Activated naive CD4-positive, alpha-beta T cell treated with anti-CD3 and anti-CD28 coated beads, Interleukin-2, amount 50 U/mL, for 16 hours (primary cell): ENCODE measurements at places on chromosomes 4 and X.

DNA sequence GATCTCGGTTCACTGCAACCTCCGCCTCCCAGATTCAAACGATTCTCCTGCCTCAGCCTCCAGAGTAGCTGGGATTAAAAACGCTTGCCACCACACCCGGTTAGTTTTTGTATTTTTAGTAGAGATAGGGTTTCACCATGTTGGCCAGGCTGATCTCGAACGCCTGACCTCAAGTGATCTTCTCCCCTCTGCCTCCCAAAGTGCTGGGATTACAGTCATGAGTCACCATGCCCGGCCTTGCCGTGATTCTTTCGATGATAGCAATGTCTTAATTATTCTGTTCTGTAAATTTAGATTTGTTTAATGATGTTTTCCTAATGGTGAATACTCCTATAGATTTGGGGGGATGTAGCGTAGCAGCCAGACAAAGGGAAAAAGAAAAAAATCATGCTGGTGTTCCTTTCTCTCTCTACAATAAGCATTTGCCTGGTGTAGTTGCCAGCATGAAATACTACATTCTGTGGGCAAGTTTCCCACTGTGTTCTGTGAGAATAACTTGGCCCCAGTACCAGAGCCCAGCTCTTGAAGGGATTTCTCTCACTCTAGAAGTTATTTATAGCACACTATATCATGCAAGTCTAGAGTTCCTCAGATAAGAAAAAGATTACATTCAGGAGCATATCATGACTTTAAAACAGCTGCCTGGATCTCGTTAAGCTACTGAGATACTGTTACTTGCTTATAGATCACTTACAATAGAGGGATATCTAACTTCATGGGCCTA lies 15.4 kb downstream of the NIPAL1 start:
- DNase-seq: no peak

- DNase-seq: no peak
Measured at GRCh38 chr4:184228056-184228705, 10.5 kb upstream of the ENPP6 start.

- no peak for DNase-seq
Measured at GRCh38 chr4:36133658-36134057, 110.7 kb downstream of the ARAP2 start.

- DNase-seq: no peak
Measured at GRCh38 chr4:186400676-186401075, 134.7 kb downstream of the F11 start.

DNA sequence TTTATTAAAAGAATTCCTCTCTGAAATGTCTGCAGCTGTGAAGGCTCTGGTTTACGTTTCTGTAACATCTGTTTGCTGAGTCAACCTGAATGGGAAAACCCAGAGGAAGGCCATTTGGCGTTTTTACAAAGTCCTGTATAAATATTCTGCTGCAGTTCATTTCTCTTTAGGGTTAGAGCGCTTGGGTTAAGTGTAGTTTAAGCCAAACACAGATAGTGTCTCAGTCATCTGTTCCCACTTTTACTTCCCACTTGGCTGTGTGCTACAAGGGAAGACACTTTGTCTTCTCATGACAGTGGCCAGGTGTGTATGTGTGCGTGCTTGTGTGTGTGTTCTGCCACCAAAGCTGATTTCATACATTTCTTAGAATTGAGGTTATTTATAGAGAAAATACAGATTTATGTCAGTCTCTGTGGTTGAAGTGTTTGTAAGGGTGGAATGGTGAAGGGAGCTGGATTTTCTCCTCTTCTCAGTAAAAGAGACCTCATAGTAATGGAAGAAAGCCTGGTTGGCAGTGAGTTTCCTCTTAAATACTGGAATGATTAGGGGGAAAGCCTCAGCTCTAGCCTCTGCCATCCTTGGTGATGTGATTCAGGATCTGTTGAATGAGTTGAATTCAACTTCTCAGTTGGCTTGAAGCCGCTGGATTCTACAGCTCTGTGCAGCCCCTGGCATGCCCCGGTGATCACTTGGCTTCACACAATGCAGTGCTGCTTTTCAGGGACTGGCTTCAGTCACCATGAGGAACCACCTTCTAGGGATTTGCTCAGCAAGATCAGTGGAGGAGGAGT lies 50.6 kb downstream of the JADE1 start:
- no peak for DNase-seq

DNA sequence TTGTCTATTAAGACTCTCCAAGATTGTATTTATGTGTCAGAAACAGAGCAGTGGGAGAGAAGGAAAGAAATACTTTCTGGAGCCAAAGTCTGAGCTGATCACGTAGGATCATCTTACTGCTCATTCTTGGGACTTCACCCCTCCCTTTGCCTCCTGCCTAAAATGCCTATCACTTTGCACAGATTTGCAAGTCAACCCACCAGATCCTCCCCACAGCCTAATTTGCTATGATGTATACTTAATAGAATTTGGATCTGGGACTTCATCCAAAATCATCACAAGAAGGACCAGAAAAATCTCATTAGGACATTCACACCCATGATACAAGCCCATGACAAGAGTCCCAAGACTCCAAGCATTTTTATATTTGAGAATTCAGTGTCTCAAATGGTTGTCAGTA lies 290.2 kb downstream of the FBXW7 start:
- DNase-seq: no peak

DNA sequence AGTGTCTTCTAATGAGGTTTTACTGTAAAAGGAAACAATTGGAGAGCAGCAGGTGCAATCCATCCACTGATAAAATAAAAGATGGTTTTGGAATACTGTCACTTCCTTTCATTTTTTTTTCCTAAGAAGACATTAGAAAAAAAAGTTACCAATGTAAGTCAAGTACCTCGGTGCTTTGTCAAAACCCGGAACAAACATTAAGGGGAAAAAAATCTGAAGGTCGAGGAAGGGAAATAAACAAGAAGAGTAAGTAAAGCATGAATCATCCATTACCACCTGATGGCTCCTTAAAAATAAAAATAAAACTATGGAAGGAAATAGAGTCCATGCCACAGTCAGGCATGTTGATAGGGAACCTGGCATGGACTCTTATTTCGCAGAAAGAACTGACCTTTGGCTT lies 15.3 kb upstream of the XPNPEP2 start:
- DNase-seq: no peak

DNA sequence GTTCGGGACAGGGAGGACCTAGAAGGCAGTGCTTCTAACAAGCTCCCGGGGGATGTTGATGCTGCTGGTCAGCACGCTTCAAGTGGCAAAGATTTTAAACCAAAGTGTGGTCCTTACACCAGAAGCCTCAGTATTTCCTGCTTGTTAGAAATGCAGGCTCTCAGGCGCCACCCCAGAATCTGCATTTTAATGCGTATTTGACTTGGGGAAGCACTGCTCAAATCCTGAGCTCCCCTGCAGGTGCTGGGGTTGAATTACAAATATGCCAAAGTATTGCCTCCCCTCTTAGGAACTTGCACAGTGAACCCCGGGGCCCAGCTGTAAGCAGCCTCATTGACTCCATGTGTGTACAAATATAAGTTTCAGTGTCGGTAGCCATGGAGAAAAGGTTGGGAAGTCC lies 70.8 kb upstream of the RAI2 start:
- DNase-seq: no peak

DNA sequence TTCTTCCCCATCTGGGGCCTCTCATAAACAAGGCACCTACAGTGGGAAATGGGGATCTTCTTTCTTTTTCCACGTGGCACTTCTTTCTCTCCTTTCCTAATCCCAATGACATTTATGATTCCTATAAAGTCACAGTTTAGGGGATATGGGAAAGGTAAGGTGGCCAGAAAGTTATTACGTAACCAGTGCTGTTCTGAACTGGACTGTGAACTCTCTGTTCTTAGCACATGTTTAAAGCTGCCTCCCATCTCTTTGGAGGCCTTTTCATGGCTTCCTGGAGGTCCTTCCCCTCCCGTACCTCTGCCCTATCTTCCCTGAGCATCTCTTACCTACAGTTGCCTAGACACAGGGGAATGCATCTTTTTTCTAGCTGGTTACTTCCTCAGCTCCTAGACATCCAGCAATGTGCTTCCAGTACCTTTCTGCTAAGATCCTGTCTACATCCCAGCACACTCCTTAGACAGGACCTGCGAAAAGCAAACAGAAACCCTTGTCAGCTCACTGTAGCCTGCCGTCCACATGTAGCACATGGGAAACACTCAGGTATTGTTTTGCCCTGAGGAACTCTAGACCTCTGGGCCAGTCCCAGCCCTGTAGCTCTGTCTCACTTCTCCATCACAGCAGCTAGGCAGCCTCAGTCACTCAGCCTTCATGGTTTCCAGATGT lies 195.4 kb downstream of the NWD2 start:
- no peak for DNase-seq

GRCh38 chr4:187908079-187908561 lies 87.5 kb upstream of the ZFP42 start:
- DNase-seq: no peak

GRCh38 chr4:153531000-153531358 lies 64.8 kb downstream of the TMEM131L start:
- no peak for DNase-seq

DNA sequence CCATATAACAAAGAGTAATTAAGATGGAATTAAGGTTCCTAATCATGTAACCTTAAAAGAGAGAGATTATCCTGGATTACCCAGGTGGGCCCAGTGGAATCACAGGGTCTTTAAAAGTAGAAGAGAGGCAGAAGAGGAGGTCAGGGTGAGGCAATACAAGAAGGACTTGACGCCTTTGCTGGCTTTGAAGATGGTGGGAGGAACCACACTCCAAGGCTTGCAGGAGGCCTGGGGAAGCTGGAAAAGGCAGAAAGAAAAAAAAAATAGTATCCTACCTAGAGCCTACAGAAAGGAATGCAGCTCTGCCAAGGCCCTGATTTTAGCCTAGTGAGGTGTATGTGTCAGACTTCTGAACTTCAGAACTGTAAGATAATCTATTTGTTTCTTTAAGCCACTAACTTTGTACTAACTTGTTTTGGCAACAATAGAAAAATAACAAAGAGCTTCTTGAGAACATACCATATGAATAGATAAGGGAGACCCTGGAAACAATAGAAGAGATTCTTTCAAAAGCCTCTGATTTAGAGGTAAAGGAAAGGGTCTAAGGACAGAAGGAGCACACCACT lies 229.9 kb upstream of the TTC29 start:
- no peak for DNase-seq

DNA sequence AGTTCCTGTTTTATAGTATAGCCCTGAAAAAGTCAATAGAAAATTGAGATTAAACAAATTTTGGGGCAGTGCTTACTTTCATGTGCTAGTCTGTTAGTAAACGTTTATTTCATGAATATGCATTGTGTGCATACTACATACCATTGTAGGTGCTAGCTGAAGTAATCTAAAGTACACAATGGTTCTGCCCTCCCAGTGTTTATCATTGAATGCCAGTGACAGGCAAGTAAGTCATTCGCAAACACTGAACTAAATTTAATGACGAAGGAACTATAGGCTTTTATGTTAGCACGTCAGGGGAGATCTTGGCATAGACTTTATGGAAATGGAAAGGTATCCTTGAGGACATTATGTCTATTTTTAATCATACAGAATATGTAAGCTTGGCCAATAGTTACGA lies 426.9 kb upstream of the EPHA5 start:
- DNase-seq: no peak

DNA sequence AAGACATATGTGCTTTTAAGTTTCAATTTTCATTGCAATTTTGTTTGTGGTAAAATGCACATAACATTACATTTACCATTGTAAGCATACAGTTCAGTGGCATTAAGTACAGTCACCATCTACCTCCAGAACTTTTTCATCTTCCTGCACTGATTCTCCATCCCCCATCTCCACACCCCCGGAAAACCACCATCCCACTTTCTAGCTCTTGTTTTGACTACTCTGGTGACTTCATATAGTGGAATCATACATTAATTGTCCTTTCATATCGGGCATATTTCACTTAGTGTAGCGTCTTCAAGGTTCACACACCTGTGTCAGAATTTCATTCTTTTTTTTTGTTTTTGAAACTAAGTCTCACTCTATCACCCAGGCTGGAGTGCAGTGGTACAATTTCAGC lies 143.5 kb downstream of the GPR143 start:
- DNase-seq: no peak

DNA sequence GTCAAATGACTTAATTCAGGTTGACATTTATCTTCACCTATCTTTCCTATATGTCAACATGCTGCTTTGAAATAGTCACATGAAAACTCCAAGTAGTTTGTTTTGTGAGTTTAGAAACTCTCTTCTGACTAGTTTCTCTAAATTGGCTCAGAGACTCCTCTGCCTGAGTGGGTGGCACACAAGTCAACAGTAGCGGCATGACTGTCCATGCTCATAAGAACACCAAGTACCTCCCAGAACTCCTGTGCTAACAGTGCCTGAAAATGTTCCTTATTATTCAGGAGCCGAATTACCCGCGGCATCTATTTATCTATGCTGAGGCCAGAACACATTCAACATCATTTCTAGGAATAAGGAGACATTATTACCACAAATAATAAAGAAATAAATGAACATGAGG lies 116.3 kb downstream of the SORBS2 start:
- DNase-seq: no peak

DNA sequence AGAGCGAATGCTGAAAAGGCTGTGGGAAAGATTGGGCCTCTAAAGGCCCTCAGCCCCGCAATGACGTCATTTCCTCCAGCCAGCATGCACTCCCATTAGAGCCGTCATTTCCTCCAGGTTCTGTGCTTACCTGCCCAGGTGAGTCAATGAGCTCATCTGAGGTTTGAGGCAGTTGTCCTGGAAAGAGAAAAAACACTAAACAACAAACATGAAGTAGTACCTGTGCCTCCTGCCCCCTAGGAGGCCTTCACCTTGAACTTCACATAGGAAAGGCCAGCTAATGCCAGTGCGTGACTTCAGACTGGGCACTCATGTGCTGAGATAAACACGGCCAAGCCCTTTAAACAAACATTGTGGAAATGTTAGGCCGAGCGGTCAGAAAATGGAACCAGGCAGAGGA lies 55.9 kb downstream of the FHDC1 start:
- no peak for DNase-seq

DNA sequence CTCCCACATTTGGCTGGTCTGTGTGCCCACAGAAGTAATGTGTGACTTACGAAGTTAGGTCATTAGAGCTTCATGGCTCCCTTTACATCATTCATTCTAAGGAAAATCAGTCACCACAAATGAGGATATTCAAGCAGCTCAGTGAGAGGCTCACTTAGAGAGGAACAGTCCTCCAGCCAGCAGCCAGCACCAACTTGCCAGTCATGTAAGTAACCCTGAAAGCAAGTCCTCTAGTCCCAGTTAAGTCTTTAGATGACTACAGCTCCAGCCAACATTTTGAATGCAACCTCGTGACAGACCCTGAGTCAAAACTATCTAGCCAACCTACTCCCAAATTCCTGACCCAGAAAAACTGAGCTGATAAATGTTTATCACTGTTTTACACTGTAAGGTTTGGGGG lies 71.3 kb downstream of the LRBA start:
- DNase-seq: no peak

DNA sequence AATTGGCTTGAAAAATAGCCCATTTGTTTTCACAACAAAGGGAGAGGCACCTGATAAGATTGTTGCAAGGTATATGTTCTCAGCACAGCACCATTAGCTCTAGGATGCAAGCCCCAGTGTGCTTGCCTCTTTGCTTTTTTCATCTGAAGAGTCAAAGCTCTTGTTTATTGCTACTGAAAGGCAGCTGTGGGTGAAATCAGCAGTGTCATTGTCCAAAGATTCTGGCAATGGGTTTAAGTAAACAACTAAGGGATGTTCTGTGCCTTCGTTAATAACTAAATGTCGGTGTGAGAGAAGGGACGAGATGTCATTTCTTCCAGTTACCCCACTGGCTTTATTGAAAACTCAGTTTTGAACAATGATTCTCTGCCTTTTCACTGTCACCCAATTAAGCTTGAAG lies 567.7 kb downstream of the KCNIP4 start:
- DNase-seq: no peak
